IMR-90 (cell line): ENCODE measurements at places on chromosomes 6 and 20. TPM values are rescaled to one million over a fixed set of nuclear protein-coding genes. Genes with fewer than 3 reads are reported as not detected.
A peak's percentile ranks its signal among the peaks of the same experiment; 100 is the strongest.

DNA sequence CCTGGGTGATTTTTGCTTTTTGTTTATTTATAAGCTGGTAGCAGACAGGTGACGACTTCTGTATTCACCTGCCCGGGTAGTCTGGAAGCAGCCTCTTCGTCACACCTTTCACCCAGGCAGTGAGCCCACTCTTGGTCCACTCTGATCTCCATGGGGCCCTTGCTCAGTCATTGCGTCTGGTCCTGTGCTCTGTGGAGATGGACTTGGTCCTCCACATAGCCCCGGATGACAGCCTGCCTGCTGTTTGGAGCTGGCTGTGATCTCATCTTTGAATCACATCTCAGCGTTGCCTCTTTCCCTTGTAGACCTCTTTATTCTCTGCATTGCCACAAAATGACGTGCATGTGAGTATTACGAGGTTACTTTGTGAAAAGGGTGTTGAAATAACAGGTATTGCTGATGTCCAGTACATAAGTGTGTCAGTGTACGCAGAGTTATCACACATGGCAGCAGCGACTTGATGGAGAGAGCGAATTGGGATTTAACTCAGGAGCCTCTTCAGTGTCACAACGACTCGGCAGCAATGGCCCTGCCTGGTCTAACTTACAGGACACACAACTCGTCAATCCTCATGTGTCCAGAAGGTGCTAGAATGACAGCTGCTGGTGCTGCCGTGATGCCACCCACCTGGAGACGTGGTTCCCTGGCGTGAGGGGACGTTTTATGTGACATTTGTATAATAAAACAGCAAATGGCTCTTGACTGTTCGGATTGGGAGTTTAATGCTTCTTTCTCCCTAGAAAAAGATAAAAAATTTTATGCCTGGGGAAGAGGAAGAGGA is 24.2 kb upstream of the FRMD1 start:
- H3K36me3 ChIP-seq, result no peaks in the 10 kb centered on the region
- H3K27me3 ChIP-seq, result peaks cover 48% of the 10 kb centered on the region
- H3K27ac ChIP-seq, result no peak overlapping the region
- DNase-seq, result no peak
- no peak overlapping the region for H3K4me3 ChIP-seq

The MDFI gene
- 0.18 and 0.28 TPM in 2 replicates for total RNA-seq

DNA sequence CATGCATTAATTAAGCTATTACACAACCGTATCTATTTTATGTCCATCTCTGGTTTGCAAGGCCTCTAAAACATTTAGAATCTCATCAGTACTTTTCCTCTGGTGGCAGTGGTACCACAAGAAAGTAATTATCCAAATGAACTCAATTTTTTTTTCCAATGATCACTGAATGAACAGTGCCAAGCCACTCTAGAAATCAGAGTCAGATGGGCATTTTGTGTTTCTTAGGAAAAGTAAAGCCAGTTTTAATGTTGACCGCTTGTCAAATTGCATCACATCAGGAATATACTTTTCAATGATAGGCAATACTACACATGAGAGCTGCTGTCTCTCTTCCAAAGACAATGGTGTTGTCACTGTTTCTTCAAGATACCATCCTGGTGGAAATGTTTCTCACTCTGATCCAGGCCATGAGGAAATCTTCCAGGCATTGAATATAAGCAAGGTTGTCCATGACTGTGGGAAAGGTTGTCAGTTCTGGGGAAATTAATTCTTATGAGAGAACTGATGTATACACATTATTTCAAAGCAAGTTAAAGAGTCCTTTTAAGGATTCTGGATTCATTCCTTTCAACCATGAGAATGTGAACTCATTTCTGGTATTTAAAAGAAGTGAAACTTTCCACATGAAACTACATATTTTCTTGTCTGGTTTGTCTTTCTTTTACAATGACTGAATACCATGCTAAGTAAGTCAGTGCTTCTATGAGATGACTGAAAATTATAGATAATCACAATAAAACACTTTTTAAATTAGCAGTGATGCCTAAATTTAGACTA is 108.8 kb upstream of the TCF21 start:
- no peak for DNase-seq
- no peak overlapping the region for H3K4me3 ChIP-seq
- H3K27me3 ChIP-seq, result no peaks in the 10 kb centered on the region
- peaks cover 2% of the 10 kb centered on the region; the same call in 1 of the 2 replicates for H3K4me1 ChIP-seq

- H3K27ac ChIP-seq, result peak overlapping the region; percentile 68
- H3K4me3 ChIP-seq, result no peak overlapping the region
- H3K27me3 ChIP-seq, result no peaks in the 10 kb centered on the region
Measured at GRCh38 chr20:50226093-50226974, 35.7 kb downstream of the CEBPB start.

DNA sequence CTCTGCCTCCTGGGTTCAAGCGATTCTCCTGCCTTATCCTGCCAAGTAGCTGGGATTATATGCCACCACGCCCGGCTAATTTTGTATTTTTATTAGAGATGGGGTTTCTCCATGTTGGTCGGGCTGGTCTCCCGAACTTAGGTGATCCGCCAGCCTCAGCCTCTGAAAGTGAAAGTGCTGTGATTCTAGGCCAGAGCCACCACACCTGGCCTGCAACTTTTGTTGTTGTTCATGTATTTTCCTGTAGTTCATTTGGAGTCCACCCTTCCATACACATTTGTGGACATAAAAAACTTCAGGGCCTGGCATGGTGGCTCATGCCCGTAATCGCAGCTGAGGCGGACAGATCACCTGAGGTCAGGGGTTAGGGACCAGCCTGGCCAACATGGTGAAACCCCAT is 14.5 kb downstream of the HSPA1B start:
- H3K4me3 ChIP-seq, result no peak overlapping the region
- DNase-seq, result no peak
- peaks cover 37% of the 10 kb centered on the region for H3K36me3 ChIP-seq
- peaks cover 8% of the 10 kb centered on the region for H3K4me1 ChIP-seq

- peaks cover 6% of the 10 kb centered on the region for H3K4me1 ChIP-seq
- H3K4me3 ChIP-seq, result no peak overlapping the region
- peak; percentile 37 for DNase-seq
- H3K27me3 ChIP-seq, result no peaks in the 10 kb centered on the region
- no peaks in the 10 kb centered on the region for H3K36me3 ChIP-seq
Measured at GRCh38 chr20:10369723-10370090, 64.3 kb downstream of the MKKS start.

The OR11A1 gene
- total RNA-seq, result not detected in 2 replicates

- H3K4me1 ChIP-seq, result peaks cover 15% of the 10 kb centered on the region
- DNase-seq, result no peak
- no peak overlapping the region for H3K4me3 ChIP-seq
- no peak overlapping the region for H3K27ac ChIP-seq
- no peaks in the 10 kb centered on the region for H3K36me3 ChIP-seq
- H3K27me3 ChIP-seq, result no peaks in the 10 kb centered on the region
Measured at GRCh38 chr20:44079291-44079690, 107.7 kb downstream of the JPH2 start.

The BCAS1 gene
- under 0.01 TPM in 2 replicates for total RNA-seq

DNA sequence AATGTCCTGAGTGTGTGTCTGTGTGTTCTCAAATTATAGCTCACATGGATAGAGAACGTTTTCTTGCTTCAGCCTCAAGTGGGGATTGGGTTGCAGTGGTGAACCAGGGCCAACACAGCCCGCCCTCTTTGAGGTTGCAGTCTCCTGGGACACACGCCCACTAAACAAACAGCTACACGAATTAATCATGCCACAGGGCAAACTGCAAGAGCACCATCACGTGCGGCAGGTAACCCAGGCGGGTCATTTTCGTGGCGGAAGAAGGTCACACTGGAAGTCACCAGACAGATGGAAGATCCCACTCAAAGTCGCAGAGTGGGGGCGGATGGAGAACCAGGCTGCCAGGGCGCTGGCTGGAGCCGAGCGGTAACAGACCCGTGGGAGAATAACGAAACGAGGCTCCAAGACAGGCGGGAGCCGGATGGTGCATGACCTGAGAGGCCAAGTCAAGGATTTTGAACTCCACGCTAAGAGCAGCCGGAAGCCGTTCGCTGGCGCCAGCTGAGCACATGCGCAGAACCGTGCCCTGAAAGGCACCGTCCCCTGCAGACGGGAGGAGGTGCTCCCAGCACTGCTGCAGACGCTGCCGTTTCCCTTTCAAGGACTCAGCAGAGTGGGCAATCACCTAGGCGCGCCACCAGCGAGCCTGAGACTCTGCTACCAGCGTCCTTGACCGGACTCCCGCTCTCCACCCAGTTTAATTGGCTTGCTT is 10.7 kb downstream of the DLL1 start:
- peaks cover 5% of the 10 kb centered on the region for H3K27me3 ChIP-seq
- no peak overlapping the region for H3K27ac ChIP-seq
- DNase-seq, result peak; percentile 12
- H3K4me3 ChIP-seq, result peak overlapping the region; percentile 19; the same call in 1 of the 2 replicates
- H3K4me1 ChIP-seq, result peaks cover 3% of the 10 kb centered on the region; the same call in 1 of the 2 replicates

- no peaks in the 10 kb centered on the region for H3K4me1 ChIP-seq
- no peaks in the 10 kb centered on the region for H3K36me3 ChIP-seq
- H3K4me3 ChIP-seq, result no peak overlapping the region
- DNase-seq, result no peak
- H3K27ac ChIP-seq, result no peak overlapping the region
Measured at GRCh38 chr6:69314001-69314400, 482.8 kb downstream of the LMBRD1 start.

DNA sequence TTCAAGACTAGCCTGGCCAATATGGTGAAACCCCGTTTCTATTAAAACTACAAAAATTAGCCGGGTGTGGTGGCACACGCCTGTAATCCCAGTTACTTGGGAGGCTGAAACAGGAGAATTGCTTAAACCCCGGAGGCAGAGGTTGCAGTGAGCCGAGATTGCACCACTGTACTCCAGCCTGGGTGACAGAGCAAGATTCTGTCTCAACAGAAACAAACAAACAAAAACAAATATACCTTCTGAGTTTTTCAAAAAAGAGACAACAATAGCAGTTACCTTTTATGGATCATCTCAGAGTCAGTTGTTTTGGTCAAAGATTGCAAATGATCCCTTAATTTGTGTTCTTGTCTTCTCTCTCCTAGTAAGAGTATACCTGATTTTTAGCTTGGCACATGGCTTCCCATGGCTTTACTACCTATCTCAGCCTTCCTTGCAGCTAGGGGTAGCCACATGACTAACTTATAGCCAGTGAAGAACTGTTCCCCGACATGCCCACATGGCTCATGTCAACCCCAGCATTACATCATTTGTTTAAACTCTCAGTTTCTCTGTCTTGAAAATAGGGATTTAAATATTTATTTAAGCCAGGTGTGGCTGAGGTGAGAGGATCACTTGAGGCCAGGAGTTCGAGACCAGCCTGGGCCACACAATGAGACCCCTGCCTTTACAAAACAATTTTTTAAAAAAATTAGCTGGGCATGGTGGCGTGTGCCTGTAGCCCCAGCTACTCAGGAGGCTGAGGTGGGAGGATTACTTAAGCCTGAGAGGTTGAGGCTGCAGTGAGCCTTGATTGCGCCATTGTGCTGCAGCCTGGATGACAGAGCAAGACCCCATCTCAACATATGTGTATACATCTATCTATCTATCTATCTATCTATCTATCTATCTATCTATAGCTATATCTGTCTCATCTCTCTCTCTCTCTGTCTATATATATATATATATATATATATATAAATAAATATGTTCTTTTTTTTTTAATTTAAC is 25.0 kb upstream of the SLC9A8 start:
- no peak overlapping the region for H3K4me3 ChIP-seq
- no peak for DNase-seq
- no peak overlapping the region for H3K27ac ChIP-seq
- no peaks in the 10 kb centered on the region for H3K36me3 ChIP-seq
- peaks cover 15% of the 10 kb centered on the region for H3K4me1 ChIP-seq

GRCh38 chr20:53738945-53739798 is 145.5 kb upstream of the ZNF217 start:
- no peak for DNase-seq
- H3K36me3 ChIP-seq, result no peaks in the 10 kb centered on the region
- H3K4me1 ChIP-seq, result peaks cover 26% of the 10 kb centered on the region

- H3K4me3 ChIP-seq, result no peak overlapping the region
- no peaks in the 10 kb centered on the region for H3K36me3 ChIP-seq
- peaks cover 7% of the 10 kb centered on the region for H3K27me3 ChIP-seq
- DNase-seq, result no peak
- H3K4me1 ChIP-seq, result no peaks in the 10 kb centered on the region
Measured at GRCh38 chr6:4707011-4707410, 69.2 kb upstream of the CDYL start.

DNA sequence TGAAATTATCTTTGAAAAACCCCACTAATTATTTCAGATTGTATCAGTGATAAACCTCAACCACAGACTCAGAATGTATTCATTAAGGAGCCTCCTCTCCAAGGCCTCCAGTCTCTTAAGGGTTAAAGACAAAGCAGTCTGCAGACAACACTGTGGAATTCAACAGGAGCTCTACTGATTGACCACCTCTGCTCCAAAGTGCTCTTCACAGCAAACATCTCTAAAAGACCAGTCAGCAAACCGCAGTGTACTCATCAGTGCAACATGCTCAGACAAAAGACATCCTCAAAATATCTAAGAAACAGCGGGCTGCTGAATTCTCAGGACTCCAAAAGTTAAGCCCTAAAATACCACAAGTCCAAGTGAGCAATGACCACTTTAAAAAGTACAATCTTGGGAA is 42.0 kb downstream of the UQCC1 start:
- no peaks in the 10 kb centered on the region for H3K27me3 ChIP-seq
- no peak overlapping the region for H3K4me3 ChIP-seq
- peak; percentile 87 for DNase-seq
- H3K36me3 ChIP-seq, result peaks cover 10% of the 10 kb centered on the region
- H3K27ac ChIP-seq, result no peak overlapping the region
- H3K4me1 ChIP-seq, result peaks cover 7% of the 10 kb centered on the region

The CD109 gene
- 5.0 and 7.2 TPM in 2 replicates for total RNA-seq

The PLEKHG1 gene
- total RNA-seq, result 0.28 and 0.36 TPM in 2 replicates

The SRMS gene
- total RNA-seq, result not detected in 2 replicates

DNA sequence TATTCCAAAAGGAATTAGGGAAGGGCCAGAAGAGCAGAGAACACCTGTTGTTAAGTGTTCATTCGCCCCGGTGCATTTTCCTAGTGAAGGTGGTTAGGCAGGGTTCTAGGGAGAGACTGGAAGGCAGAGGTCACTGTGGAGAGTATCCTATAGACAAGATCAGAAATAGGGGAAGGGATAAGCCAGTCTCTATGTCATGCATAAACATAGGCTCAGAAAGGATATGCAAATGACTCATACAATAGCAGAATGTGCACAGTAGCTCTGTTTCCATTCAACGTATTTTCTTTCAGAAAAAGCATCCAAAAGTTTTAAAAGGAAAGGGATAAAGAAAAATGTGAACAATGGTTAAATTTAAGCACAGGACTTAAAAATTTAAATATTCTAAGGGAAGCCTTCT is 47.4 kb downstream of the BMP6 start:
- H3K4me3 ChIP-seq, result no peak overlapping the region
- no peak overlapping the region for H3K27ac ChIP-seq
- H3K27me3 ChIP-seq, result peaks cover 14% of the 10 kb centered on the region
- H3K4me1 ChIP-seq, result peaks cover 12% of the 10 kb centered on the region
- no peaks in the 10 kb centered on the region for H3K36me3 ChIP-seq

DNA sequence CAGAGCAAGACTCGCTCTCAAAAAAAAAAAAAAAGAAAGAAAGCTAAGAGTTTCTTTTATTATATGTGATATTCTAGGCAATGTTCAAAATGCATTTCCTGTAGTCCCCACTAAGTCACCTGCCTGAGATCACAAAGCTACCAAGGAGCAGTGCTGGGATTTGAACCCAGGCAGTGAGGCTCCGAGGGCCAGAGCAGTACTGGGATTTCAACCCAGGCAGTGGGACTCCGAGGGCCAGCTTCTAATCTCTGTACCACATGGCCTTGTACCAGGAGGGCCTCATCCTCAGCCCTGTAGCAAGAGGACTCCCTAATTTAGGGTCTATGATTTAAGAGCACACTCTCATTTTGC is 39.7 kb downstream of the ZMYND8 start:
- no peak for DNase-seq
- peaks cover 2% of the 10 kb centered on the region; the same call in 1 of the 2 replicates for H3K36me3 ChIP-seq
- no peak overlapping the region for H3K4me3 ChIP-seq

- H3K27ac ChIP-seq, result no peak overlapping the region
- H3K4me1 ChIP-seq, result no peaks in the 10 kb centered on the region
- no peaks in the 10 kb centered on the region for H3K36me3 ChIP-seq
- H3K4me3 ChIP-seq, result no peak overlapping the region
Measured at GRCh38 chr20:63009045-63009961, 2.5 kb upstream of the BHLHE23 start.
